ENCODE measurements at places on chromosomes 11 and 22.
A peak's percentile ranks its signal among the peaks of the same experiment; 100 is the strongest.

DNA sequence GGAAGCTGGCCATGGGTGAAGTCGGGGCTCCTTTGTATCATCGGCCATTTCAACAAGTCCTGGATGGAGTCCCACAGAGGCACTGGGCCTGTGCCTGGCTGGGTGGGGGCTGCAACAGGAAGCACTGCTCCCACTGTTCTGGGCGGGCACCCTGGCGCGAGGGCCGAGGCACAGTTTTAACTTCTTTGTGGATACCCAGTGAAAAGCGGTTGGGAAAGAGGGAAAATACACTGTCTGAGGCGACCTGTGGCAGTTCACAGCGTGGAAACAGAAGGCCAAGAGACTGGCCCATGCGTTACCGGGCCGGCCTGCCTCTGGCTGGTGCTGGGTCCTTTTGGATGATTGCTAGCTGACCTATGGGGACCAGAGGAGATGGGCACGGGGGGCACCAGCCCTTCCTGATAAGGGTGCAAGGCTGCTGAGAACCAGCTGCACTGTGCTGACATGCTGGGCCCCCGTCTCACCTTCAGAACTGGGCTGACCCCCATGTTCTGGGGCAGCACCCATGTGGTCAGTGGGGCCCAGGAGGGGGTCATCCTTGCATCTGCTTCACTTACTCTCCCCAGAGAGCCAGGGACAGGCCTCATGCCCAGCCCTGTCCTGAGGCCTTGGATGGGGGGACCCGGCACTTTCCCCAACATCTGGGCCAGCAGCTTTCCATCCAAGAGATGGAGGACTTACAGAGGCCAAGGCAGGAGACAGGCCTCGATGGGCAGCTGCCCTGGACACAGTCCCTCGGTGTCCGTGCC lies 4.2 kb downstream of the OVOL1 start:
- DNase-seq = no peak

GRCh38 chr22:27725661-27726060 lies 75.9 kb downstream of the MN1 start:
- DNase-seq = peak; percentile 42

DNA sequence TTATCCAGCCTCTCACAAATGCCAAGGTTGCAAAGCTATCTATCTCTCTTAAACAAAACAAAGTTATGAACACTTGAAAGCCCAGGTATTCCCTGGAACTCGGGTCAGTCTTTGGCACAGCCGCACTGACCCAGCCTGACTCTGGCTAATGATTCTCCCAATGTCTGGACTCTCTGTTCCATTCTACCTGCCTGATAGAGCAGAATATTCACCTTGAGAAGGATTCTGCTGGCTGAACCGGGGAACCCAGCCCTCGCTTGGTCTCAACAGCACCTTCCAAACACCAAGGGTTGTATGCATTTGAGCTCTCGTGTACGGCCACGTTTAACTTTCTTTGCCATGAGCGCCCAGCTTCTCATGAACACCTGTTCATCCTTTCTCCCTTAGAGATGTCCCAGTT lies 116.8 kb downstream of the ZBTB16 start:
- no peak for DNase-seq

- DNase-seq = no peak
Observed at GRCh38 chr11:6962673-6963072, 36.4 kb downstream of the ZNF215 start.

- DNase-seq = no peak
Observed at GRCh38 chr22:36409056-36409455, 21.3 kb upstream of the MYH9 start.

DNA sequence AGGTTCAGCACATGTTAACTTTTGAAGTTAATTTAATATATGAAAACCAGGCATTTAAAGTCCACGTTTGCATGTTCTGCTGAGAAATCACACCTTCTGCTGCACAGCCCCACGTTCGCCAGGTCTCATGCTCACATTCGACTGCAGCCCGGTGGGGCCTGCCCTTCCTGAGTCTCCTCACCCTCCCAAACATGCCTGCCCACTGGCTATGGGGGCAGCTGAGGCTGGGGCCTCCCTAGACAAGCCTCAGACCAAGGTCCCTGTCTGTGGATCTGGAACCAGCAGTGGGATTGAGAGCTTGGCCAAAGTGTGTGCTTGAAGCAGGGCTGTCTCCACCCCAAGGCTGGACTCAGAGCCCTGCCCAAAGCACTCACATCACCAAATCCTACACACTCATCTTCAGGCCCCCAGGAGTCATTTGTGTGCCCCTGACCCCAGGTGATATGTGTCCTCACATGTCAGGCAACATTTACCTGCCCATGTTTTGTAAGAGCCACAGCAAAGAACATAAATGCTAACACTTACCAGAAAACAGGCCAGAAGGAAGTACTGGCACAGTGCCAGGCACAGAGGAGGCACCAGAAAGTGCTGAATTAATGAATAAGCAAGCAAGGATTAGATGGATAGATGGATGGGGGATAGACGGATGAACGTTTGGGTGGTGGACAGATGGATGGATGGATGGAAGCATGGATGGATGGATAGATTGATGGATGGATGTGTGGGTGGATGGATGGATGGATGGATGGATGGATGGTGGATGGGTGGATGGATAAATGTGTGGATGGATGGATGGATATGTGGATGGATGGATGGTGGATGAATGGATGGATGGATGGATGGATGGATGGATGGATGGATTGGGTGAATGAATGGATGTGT lies 9.4 kb upstream of the FADD start:
- no peak for DNase-seq

DNA sequence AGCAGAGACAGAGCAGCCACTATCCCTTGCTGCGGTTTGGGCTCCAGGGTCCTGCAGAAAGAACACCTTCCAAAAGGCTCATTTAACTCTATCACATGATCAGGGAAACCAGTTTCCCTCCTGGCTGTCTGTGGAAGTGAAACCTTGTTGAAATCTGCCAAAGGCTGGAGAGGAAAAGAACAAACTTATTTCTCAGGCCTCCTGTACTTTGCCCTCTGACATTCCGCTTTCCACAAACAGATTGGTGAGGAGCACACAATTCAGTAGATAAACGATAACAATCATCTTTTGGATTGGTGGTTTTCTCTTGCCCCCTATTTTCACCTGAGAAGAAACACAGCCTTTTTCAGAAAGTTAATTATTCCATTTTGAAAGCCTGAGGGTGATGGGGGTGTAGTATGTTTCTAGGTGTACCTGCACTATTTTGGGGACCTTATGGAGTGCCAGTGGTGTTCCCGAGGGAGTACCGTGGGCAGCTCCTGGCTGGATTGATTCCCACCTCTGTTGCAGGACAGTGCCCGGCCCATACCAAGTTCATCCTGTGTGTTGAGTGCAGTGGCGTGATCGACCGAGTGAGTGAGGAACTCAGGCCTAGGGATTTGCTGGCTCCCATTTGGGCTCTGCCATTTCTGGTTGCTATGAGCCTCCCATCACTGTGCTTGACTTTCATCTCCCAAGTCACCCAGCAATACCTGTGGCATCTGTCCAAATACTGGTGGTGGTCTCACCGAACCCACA lies 102.0 kb downstream of the TBC1D22A start:
- DNase-seq = no peak
